ENCODE measurements at places on chromosomes 4 and X.
A peak's percentile ranks its signal among the peaks of the same experiment; 100 is the strongest.

GRCh38 chr4:4888695-4889094 is 29.2 kb downstream of the MSX1 start:
- DNase-seq: no peak

- no peak for DNase-seq
These were observed 12.7 kb downstream of the WFS1 start for GRCh38 chr4:6282314-6282771.

- DNase-seq: no peak
These were observed 73.9 kb upstream of the VCX3B start for GRCh38 chrX:8390771-8391170.

DNA sequence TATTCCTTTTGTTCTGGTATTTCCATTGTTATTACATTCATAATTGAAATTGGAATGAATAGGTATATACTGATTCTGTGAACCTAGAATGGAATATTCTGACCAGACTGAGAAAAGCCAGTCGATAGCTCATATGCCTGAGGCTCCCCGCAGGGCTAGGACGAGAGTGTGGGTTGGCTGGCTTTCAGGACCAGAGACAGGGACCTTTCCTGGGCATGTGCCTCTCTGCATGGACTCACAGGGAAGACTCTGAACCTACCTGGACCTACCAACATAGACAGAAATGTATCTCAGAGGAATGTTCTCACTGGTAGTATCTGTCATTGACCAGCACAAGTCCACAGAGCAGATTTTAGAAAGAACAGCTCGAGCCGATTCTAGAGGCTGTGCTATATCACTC is 214.6 kb downstream of the FRMPD4 start:
- DNase-seq: no peak

DNA sequence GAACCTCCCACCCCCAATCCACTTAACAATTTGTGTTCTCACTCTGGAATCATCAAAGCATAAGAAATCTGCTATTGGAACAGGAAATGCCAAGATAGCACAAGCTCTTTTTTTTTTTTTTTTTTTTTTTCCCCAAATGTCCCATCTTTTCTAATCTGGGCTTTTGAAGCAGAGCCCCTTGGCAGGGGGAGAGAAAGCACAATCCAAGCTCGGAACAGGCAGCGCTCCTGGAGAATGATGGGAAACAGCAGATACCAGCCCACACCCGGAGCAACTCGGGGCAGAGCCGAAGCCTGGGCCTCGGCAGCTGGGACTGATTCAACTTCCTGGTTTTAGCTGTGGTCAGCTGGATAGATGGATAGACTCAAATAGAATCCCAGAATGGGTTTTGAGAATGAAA is 235.1 kb downstream of the QDPR start:
- no peak for DNase-seq

DNA sequence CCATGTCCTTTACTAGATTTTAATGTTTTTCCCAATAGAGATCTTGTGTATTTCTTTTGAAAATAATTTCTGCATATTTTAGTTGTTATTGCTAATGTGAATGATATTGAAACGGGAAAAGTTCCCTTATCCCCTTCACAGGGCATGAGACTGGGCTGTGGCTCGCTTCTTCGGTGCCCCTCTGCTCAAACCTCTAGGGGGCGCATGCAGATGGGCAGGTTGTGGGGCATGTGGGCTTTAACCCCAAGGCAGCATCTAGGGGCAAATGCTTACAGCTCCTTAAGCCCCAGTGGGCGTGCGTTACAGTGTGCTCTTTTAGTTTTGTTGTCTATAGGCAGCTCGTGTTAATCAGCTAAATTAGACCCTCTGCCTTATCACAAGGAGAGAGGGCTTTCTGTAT is 194.7 kb downstream of the OPHN1 start:
- DNase-seq: no peak

DNA sequence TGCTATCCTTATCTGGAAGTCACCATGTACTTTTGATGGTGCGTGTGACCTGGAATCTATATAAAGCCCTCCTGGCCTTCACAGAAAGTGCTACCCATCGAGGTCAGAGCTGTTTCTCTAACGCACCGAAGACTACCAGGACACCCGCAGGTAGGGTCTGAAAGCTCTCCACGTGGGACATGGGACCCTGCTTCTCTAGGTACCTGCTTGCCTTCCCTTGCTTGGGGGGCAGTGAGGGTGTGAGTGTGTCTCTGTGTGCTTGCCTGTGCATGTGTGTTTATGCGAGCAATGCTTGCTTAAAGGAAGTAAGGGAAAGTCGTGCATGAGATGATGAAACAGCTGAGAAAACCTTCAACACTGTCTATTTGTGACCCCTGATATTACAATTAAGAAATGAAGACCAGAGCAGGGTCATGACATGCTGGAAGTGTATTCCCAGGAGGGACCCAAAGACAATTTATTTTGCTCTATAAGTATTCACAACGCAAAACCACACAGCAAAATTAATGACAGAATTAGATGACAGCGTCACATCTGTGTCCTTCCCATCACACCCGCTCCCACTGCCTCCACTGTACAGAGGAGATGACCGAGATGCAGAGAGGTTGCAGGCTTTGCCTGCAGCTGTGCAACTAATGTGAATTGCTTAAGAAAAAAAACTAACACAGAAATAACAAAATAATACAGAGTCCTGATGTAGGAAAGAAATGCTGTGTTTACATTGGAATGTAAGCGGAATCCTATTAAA is 76.4 kb upstream of the HELT start:
- no peak for DNase-seq

DNA sequence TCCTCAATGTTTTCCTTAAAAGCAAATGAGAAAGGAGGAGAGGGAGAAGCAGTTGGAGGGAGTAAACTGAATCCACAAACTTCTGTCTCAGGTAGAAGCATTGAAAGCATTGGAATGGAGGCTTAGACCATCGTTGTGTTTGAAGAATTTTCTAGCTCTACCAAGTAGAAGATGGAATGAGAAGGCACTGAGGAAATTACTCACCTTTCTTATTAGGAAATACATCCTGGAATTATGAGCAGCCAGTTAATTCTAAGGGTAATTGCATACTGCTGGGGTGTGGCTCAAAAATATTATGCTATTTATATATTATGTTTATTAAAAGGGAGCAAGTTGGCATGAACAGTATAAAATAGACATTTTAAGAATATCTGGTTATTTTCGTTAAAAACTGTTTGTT is 12.9 kb downstream of the PGM2 start:
- no peak for DNase-seq

DNA sequence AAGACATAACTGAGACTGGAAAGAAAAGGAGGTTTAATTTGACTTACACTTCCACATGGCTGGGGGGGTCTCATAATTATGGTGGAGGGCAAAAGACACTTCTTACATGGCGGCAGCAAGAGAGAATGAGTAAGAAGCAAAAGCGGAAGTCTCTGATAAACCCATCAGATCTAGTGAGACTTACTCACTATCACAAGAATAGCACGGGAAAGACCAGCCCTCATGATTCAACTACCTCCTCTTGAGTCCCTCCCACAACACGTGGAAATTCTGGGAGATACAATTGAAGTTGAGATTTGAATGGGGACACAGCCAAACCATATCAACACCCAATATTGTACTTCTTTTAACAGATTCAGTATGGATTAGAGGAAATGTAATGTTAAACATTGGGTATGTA is 646.6 kb downstream of the ANKRD50 start:
- DNase-seq: no peak

DNA sequence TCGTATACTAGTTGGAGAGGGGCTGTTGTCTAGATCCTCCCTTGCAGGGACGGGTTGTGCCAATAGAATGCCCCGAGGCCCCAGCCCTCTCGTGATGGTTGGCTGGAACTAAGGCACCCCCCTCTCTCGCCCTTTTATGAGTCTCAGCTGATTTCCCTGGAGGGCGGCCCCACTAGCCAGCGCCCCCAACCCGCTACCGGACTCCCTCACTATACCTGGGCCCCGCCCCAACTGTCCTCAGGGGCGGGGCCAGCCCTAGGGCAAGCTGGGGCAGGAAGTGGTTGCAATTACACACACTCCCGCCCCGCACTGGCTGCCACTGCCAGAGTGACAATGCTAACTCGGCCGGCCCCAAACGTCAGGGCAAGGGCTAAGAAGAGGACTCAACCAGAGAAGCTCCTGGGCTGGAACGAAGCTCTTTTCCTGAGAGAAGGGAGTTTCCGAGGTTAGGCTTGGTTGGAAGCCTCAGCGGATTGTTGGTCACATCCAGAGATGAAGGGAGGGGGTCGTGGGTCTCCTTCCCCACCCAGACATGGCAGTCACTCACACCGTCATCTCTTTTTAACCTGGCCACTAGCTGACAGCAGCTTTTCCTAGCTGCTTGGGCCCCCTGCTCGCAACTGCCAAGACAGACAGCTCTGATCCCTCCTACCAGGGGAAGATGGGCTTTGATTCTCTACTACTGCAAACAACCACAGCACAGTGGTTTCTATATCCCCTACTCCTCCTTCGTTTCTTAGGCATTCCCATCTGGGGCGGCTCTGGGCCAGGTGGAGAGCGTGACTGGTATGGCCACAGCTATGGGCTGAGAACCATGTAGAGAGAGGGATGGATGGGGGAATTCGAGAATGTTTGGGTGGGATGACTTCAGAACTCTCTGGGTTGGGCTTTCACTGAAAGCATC is 21.0 kb upstream of the BCORL1 start:
- peak; percentile 56 for DNase-seq

DNA sequence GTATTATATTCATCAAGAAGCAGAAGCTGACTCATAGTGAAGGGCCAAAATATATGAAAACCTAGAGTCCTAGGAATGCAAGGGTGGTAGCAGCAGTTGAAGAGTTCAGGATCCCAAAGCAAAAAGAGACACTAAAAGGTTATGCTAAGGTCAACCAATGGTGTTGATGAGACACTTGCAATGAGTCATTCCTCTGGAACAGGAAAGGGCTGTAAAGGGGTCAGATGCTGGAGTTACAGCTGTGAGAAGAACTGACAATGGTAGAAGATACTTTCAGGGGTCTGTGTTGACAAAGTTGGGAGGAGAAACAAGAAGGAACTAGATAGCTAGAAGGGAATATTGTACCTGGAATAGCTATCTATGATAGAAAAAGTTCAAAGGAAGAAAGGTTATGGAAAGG is 47.5 kb downstream of the ZGRF1 start:
- no peak for DNase-seq

GRCh38 chr4:98046665-98047064 is 96.6 kb downstream of the STPG2 start:
- no peak for DNase-seq

DNA sequence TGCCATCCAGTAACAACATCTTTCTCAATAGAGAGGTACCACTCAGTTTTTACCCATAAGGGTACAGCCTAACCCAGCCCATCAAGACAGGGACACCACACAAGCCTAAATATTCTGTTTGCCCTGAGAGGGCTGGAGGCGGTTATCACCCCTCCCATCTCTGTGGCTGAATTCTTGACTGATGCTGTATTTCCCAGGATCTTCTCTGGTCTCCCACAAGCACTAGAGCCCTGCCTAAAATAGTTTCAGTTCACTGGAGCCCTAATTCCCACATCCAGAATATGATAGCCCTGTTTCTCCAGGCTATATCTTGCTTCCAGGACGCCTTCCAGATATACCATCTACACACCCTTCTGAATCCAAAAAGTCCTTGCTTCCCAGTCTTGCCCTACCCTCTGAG is 91.6 kb upstream of the NMU start:
- no peak for DNase-seq

DNA sequence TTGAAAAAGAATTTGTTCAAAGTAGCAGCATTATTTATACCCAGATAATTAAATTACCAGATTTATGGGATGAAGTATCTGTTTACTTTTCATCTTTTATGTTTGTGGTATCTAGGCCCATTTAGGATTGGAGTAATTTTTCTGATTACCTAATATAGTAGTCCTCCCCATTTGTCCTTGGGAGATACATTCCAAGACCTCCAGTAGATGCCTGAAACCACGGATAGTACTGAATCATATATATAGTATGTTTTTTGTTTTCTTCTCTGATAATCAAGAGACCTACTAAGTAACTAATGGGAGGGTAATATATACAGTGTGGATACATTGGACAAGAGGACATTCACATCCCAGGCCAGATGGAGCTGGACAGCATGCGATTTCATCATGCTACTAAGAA is 30.7 kb upstream of the PTPN13 start:
- no peak for DNase-seq

- peak; percentile 52 for DNase-seq
These were observed 2.1 kb downstream of the LEF1 start for GRCh38 chr4:108166441-108167315.

DNA sequence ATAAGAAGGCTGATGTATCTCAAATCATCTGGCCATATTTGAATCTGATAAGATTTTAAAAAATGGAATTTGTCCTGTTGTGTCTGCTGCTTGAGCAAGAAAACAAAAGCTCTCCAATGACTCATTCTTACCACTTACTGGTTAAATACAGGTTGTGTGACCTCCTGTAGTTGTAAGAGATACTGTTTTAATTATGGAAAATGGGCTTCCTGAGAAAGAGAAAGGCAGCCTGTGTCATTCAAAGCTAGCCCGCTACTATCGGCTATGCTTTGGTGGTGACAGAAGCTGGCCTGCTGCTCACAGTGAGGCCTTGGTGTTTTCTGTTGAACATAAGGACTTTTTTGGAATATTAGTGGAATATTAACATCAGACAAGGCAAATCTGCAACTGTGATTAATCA is 1722.1 kb upstream of the PCDH10 start:
- no peak for DNase-seq

DNA sequence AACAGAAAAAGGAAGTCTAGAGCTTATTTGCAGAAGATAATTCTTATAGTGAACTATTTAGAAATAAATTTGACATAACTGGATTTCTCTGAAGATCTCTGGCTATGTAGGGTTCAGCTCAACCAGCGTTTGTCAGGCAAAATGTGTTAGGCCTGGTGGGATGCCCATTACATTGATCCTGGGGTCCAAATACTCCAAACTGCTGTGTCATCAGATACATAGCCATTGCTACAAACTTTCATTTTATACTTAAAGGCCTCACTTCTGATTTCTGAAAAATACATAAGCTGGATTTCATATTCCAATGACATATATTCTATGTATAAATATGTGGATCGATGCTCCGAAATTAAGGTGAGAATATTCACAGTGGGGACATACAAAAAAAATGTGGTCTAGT is 1958.9 kb upstream of the TENM3 start:
- no peak for DNase-seq

GRCh38 chr4:138919094-138919936 is 96.3 kb upstream of the NOCT start:
- DNase-seq: peak; percentile 32

- no peak for DNase-seq
These were observed 92.6 kb downstream of the ANTXR2 start for GRCh38 chr4:79980448-79980847.

GRCh38 chr4:126799971-126800574 is 832.7 kb upstream of the INTU start:
- DNase-seq: no peak
